ENCODE measurements at places on chromosomes 3 and 15.

- no peak for DNase-seq
Measured at GRCh38 chr3:9448643-9449042, 51.2 kb downstream of the SETD5 start.

- no peak for DNase-seq
Measured at GRCh38 chr3:33093847-33094246, 3.1 kb downstream of the GLB1 start.

- no peak for DNase-seq
Measured at GRCh38 chr3:192042116-192042515, 581.2 kb downstream of the PYDC2 start.

- no peak for DNase-seq
Measured at GRCh38 chr3:23330568-23330967, 127.4 kb downstream of the UBE2E2 start.

- DNase-seq, result no peak
Measured at GRCh38 chr3:129953621-129954020, 20.9 kb upstream of the TRH start.

DNA sequence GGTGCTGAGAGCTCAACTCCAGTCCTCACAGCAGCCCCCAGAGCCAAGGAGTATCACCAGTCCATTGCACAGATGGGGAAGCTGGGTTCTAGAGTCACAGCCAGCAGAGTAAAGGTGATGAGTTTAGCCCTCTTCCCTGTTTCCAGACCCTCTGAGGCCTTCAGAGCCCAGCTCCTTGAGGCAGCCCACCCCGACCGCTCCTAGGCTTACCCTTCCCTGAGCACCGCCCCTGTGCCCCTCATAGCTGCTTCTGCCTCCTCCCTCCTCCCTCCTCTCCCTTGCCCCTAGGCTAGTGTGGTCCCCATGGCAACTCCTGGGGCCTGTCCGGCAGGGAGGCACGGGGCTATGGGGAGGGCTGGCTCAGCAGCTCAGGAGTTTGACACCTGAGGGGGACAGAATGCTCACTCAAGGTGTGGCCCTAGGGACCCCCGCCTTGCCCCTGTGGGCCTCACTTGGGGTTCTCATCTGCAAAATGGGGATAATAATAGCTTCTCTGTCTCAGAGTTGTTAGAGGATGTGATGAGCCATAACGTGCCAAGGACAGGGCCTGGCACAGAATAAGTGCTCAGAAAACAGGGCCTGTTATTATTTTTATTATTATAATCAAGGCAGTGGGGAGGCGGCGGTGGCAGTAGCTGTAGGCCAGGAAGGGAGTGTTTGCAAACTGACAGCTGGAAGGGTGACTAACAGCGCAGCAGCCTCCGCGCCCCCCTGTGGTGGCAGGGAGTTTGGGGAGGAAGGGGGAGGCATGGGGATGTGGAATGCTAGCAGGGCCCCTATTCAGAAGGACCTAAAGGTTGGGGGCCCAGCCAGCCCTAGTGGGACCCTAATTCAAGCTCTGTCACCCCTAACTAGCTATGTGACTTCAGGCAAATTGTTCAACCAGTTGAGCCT lies 11.5 kb downstream of the CSK start:
- DNase-seq, result no peak

All from hematopoietic multipotent progenitor cell treated with erythropoietin and hydrocortisone succinate and interleukin-3 and kit ligand, for 17 days (in vitro differentiated cells).